ENCODE measurements at places on chromosomes 2 and 18.

- no peak for DNase-seq
Measured at GRCh38 chr2:25292408-25292807, 49.3 kb downstream of the DNMT3A start.

GRCh38 chr2:173235947-173236803, 118.5 kb upstream of the CDCA7 start:
- no peak for DNase-seq

DNA sequence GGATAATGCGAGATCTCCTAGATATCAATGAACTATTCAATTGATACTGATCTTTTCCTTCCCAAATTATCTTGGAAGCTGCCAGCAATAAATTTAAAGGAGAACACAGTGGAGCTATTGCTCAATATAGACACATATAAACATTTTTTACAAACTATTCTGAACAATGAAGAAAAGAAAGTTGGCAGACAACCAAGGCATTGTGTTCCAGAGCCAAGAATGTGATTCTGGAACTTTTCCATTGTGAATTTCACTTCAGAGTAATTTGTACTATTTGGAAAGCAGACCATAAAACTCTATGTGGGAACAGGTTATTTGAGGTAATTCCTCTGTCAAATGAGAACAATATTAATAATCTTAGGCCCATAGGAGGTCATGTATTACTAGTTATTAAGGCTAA, 588.2 kb downstream of the IRS1 start:
- DNase-seq: no peak

DNA sequence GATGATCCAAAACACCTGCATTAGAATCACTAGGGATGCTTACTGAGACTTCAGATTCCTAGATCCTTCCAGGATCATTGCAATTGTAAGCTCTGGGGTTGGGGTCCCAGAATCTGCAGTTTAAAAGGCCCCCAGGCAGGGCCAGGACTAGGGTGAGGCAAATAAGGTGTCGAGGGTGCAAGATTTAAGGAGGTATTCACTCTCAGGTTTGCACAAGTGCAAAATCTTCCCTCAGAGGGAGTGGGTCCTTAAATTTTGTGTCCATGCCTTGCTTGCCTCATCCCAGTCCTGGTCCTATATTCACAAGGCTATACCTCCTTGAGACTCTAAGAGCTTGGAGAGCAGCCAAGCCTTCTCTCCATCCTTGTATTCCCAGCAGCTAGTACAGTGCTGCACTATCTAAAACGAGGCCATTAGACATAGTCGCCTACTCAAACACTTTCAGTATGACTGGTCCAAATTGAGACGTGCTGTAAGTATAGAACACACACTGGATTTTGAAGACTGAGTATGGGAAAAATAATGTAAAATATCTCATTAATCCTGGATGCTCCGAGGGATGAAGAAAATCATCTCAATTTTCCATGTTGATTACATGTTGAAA, 31.6 kb upstream of the MREG start:
- DNase-seq: no peak

DNA sequence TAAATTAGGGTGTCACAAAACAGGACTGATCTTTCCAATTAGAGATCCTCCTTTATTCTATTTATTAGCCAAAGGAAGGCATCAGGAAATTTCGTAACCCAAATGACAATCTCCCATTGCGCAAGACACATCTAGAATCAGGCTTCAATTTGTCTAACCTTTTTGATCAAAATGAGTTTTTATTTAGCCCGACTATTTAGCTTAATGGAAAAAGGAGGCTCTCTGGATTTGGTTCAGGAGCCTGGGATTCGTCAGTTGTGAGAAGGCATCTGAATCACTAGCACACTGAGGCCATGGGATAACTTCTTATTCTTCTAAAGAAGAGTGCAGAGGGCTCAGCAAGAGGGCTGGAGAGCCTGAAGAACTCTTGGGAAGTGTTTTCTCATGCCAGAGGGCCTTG, 332.1 kb upstream of the ETAA1 start:
- no peak for DNase-seq

DNA sequence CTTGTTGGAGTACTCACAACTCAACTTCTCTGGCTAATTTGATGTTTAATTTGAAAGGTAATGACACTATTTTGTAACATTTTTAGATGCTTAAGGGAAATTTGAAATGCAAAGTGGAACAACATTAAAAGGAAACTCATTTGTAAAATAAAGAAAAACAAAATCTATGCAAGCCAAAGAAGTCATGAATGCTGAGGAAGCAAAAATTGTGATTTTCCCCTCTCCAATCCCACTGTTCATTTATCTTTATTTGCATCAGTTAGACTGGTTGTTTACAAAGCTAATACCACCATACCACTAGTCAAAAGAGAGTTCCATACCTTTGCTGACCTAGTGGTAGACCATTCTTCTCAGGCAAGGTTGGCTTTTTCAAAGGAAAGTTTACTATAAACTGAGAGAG, 2.2 kb upstream of the B4GALT6 start:
- DNase-seq: no peak

DNA sequence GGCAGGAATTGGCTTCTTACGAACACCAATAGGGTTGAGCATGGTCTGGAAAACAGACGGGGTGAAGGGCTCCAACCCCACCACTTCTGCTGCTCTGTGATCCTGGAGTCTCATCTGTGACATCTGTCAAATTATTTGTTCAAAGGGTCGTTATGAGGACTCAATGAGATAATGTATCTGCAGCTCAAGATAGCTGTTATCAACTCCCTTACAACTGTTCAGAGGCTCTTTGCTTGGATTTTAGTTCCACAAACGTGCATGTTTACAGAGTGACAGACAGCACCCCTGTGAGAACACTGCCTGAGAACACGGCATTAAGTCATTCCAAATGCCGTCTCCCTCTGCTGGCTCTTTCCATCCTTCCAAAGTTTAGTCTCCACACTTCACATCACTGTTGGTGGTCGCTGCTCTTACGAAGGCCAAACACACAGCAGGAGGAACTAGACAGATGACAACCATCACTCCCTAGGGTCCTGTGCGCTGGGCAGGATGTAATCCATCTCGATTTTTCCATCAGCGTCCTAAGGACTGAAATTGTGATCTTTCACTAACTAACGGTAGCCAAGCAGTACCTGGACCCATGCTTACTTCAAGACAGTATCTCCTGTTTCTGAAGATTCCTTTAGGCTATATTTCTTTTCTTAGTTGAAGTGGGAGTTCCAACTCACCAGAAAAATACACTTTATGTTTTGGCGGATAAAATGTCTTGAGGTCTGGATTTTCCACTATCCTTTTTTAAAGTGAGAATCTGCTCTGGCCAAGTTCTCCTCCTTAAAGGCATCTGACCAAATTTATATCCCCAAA, 220.3 kb downstream of the ANAPC1 start:
- no peak for DNase-seq

DNA sequence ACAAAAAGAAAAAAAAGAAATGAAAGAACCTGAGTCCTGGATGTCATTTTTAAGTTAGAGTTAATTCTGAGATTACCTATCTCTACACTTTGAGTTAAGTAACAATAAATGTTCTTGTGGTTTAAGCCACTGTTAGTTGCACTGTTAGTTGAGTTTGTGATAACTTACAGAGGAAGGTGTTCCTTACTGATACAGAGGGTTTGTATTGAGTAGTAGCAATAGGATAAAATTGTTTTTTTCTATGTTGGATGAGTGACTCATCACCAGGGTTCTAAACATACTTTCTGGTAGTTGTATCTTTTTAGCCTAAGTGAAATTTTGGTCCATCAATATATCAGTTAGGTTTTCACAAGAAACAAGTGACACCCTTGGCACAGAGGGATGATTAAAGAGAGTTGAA, 4.0 kb upstream of the LCLAT1 start:
- no peak for DNase-seq

- DNase-seq: peak; percentile 11
Measured at GRCh38 chr2:70125498-70125898, 38.2 kb downstream of the PCBP1 start.

DNA sequence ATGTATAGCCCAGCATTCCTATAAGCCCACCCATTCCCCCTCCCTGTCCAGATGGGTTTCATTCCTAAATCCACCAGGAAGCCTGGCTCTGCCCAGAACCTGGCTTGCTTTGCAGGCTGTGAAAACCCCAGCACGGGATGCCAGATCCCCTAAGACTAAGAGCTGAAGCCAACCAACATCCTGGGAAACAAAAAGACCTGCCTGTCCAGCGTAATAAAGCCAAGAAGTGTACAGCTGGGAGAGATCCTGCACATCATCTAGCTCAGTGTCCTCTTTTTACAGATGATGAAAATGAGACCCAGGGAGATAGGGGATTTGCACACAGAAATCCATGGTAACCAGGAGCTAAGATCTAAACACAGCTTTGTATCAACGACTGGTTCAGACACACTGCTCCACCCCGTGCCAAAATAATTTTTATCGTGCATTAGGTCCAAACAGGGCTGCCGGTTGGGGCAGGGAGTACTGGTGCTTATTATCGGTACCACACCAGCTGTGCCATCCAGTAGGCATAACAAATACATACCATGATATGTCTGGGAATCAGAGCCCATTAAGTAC, 2.9 kb downstream of the RND3 start:
- DNase-seq: no peak

- peak; percentile 52 for DNase-seq
Measured at GRCh38 chr2:128435576-128436478, 117.2 kb upstream of the HS6ST1 start.

- DNase-seq: no peak
Measured at GRCh38 chr2:28681158-28681571, 70.5 kb upstream of the PPP1CB start.

DNA sequence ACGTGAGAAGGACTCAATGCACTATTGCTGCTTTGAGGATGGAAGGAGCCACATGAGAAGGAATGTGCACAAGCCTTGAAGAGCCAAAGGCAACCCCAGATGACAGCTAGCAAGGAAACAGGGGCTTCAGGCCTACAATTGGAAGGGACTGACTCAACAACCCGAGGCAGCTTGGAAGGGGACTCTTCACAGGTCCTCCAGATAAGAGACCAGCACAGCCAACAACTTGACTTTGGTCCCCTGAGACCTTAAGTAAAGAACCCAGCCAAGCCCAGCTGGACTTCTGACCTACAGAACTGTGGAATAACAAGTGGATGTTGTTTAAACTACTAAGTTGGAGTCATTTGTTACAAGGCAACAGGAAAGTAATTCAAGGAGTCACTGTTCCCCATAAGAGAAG, 277.2 kb downstream of the SUCLG1 start:
- DNase-seq: no peak

DNA sequence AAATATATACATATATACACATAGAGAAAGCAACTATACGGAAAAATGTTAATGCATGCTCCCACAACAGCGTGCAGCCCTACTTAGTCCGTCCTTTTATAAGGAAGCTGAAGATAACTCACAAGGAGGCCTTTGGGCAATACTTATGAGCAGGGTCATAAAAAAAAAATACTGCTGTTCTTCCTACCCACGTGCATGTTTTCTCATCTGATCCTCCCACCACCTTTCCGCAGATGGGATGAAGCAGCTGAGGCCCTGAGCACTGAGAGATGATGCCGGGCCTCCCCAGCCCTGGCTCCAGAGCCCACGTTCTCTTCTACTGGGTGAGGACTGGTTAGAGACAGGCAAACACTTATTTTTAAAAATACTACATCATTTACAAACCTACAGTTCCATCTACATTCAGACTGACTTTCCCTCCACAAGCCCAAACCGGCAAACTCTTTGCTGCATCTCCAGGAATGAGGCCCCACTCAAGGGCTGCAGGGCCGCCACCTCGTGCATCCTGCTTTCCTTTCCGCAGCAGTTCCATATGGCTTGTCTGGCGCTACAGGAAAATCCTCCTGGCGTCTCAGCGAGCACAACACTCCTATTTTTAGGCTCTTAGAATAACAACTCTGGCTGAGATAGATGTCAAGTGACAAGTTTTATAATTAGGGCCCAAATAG, 41.6 kb downstream of the TBC1D8 start:
- no peak for DNase-seq

GRCh38 chr2:102004581-102004980, 12.8 kb downstream of the IL1R2 start:
- no peak for DNase-seq

- no peak for DNase-seq
Measured at GRCh38 chr2:72210470-72210869, 62.8 kb upstream of the CYP26B1 start.

DNA sequence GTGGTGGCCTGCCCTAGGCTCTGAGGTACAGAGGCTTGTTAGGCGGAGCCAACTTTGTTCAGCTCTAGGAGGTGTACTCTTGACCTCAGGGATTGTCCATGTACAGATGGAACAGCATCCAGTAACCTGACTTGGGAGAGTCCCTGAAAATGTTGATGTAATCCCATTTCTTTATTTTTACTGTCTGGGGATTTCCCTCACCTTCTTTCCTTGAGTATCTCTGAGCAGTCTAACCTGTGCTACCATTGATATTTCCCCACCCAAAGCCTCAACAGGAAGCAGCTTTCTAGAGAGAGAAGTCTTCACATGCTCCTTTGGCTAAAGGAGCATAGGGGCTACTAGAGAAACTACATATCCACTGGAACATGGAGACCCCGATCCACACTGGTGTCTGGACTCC, 10.4 kb downstream of the IL36A start:
- DNase-seq: no peak
